ENCODE measurements at places on chromosomes 1 and 21.

- no peak for DNase-seq
Measured at GRCh38 chr1:88552226-88552625, 131.8 kb upstream of the PKN2 start.

GRCh38 chr1:236332092-236332758 lies 50.5 kb upstream of the ERO1B start:
- no peak for DNase-seq

- DNase-seq, result no peak
Measured at GRCh38 chr21:46475296-46475695, 16.6 kb downstream of the DIP2A start.

- no peak for DNase-seq
Measured at GRCh38 chr1:225691861-225692516, 39.1 kb upstream of the ENAH start.

Measured in D721Med (cell line).